Activated naive CD8-positive, alpha-beta T cell treated with anti-CD3 and anti-CD28 coated beads, Interleukin-2, amount 10 ng/mL, durations not matched to agents 7 days and 5 days (primary cell): ENCODE measurements at places on chromosomes 7 and 10. TPM values are rescaled to one million over a fixed set of nuclear protein-coding genes. Genes with fewer than 3 reads are reported as not detected.

- no peak for DNase-seq
Observed at GRCh38 chr10:70312972-70313371, 29.2 kb upstream of the NPFFR1 start.

DNA sequence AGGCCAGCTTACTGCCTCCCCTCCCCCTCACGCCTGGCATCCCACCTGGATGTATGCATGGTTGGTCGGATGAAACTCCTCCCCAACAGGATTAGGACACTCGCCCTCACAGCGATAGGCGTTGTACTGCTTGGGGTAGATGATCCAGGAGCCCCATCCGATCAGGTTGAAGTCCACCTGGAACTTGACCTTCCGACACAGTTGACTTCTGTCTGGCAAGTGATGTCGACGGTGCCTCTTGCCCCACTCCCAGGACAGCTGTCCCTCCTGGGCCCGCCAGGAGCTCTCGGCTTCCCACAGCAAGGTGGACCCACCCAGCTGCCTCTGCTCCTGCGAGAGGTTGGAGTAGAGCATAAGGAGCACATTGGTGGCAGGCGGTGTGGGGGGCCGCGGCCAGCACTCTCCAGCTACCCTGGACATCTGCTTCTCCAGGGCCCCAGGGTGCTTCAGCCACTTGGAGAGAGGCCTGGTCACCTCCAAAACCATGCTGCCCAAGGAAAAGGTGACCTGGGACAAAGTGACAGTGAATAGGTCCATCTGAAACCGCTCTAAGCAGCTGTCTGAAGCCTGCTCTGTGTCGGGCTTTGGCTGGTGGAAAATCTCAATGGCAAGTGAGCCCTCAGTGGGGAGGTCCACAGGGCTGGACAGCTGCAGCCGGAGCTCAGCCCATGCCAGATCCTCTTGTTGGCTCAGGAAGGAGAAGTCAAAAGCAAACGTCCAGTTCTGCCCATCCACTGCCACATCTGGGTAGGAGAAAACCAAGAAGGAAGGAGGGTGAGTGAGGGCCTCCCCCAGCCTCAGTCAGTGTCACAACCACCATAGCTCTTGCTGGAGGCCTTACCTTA lies 6.0 kb downstream of the NODAL start:
- DNase-seq, result no peak

- DNase-seq, result no peak
Observed at GRCh38 chr7:90717296-90718060, 121.4 kb downstream of the CDK14 start.

DNA sequence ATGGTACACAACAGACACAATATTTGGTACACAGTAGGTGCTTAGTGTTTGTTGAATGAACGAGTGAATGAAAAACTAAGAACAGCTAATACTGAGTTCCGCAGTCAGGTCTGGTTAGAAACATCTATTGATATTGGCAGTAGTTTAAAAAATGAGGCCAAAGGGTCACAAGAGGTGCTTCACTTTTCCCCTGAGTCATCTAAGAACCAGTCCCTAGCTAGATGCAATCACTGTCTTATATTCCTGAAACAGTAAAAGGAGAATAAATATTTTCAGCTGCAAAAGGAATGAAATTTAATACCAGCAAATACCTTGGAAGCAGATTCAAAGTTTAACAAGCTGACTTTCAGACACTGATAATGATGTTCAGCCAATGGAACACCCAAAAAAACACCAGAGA lies 54.5 kb downstream of the SCRN1 start:
- no peak for DNase-seq

DNA sequence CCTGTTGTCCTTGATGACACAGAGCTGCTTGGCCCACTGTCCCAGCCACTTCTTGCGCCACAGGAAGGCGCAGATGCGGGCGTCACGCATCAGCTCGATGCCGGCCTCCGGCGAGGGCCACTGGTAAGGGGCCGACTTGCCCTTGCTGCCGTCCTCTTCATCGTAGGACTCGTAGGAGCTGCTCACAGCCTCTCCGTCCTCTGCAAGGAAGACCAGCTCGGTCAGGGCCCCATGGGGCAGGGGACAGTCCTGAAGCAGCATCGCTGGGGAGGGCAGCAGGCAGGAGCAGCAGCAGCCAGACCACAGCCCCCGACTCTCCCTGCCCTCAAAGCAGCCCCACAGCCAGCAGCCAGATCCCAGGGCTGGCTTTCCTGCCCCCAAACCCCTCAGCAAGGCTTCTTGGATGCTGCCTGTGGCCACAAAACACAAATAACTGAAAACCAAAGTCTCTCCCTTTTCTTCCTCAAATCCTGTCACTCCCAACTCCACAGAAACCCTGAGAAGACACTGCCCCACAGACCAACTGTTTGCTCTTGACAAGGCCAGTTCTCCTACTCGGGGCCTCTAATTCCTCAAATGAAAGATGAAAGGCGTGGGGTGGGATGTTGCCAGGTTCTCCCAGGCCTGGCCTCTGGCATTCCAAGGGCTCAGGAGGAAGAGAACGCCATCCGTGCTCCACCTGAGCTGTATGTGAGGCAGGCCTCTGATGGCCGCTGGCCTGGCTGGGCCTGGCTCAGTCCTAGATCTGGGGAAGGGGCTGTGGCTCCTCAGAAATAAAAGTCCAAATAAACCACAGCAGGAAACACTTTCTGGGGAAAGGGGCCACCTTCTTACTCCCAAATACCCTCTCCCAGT lies 76.7 kb downstream of the VWA2 start:
- no peak for DNase-seq

DNA sequence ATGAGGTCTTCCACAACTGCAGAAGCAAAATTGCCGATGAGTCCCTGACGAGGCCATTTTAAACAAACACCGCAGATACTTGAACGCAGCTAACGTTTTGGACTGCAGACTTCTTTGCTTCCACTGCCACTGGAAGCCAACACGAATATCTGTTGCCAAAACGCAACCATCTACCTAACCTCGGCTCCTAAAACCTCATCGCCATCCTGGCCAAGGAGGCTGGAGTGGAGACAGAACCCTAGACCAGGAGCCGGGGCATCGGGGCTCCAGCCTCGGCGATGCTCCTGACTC lies 493 bp downstream of the WDR91 start:
- DNase-seq, result no peak

- no peak for DNase-seq
Observed at GRCh38 chr7:127666602-127667001, 14.6 kb downstream of the SND1 start.

CADPS2 gene
- total RNA-seq, result not detected

CHCHD1 gene
- total RNA-seq, result 24.8 TPM
